ENCODE measurements at places on chromosomes 6 and 20.

DNA sequence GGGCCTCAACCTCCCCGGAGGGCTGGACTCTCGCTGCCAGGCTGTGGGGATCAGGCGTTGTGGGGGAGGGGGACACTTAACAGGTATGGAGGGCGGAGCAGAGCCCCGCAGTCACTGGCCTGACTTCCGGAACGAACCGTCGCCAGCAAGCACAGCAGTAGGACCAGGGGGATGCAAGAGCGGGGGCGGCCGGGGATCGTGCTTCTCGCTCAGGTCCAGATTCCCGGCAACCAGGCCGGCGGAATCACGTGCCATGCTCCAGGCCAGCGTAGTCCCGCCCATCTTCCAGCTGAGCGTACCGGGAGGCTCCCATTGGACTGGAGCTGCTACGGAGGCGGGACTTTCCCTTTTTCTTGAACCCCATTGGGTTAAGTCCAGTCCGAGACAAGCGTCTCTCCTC is 10.0 kb upstream of the POU5F1 start:
- DNase-seq: no peak

DNA sequence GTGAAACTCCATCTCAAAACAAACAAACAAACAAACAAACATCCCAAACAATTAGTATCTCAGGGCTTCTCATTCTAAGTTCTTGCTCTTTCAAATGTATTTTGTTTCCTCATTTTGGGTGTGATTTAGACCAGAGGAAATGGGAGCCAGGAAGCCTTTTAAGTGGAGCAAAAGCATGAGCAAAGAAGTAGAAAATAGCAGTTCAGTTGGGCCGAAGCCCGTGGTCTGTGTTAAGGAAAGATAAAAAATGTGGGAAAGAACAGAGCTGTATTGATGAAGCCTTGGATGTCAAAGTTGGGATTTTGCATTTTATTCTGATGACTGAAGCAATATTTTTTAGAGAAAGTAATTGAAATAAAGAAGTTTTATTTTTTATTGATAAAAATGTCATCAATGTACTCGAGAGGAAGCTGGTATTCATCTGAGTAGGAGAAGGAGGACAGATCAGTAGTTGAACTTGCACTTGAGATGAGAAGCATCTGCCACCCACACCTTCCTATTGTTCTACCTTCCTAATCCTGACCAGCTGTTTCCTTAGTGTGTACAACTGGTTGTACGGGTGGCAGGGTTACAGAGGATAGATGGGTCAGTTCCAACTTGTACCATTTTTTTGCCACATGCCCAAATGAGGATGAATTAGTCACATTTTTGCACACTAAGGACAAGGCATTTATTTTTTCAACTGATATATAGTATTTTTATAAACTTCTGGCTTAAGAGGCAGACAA is 56.1 kb downstream of the KIAA0408 start:
- peak; percentile 32 for DNase-seq

GRCh38 chr6:41724586-41725501 is 10.6 kb downstream of the TFEB start:
- no peak for DNase-seq

DNA sequence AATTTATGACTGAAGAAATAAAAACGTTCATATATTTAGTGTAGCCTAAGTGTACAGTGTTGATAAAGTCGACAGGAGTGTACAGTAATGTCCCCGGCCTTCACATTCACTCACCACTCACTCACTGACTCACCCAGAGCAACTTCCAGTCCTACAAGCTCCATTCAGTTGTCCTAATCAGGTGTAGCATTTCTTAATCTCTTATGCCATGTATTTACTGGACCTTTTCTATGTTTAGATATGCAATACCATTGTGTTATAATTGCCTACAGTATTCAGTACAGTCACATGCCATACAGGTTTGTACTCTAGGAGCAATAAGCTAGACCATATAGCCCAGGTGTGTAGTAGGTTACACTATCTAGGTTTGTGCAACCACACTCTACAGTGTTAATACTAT is 610.2 kb upstream of the NOX3 start:
- no peak for DNase-seq

GRCh38 chr20:34001378-34001777 is 7.7 kb downstream of the RALY start:
- DNase-seq: no peak

GRCh38 chr6:158422629-158423238 is 110.5 kb downstream of the TULP4 start:
- DNase-seq: no peak

DNA sequence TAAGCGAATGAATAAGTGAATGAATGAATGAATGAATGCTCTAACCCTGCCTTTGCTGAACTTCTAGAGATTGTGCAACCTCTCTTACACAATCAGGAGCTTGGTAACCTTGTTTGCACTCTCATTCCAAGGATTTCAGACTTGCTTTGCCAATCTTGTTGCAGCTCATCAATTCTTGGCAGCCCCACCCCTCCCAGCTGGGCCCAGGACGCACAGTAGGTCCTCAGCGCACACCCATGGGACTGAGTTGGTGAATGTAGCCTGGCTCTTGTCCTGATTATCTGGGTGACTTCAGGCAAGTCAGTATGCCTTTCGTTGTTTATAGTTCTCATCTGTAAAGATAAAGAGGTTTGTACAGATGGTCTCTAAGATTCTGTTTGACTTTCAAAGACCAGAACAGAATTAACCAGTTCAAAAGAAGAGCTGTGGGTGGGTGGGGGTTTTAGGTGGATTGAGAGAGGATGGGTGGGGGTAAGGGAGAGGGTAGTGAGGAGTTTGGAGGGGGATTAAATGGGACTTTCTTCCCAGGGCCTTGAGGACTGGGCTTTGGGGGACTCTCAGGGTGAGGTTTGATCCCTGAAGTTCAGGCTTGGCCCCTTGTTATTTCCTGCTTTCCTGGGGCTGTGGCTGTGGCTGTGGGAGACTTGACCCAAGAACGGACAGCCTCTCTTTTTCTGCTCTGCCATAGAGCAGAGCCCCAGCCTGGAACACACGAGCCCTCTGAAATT is 33.2 kb downstream of the VEGFA start:
- DNase-seq: no peak

- no peak for DNase-seq
These were observed 92.9 kb downstream of the SHLD1 start for GRCh38 chr20:5843054-5843592.

DNA sequence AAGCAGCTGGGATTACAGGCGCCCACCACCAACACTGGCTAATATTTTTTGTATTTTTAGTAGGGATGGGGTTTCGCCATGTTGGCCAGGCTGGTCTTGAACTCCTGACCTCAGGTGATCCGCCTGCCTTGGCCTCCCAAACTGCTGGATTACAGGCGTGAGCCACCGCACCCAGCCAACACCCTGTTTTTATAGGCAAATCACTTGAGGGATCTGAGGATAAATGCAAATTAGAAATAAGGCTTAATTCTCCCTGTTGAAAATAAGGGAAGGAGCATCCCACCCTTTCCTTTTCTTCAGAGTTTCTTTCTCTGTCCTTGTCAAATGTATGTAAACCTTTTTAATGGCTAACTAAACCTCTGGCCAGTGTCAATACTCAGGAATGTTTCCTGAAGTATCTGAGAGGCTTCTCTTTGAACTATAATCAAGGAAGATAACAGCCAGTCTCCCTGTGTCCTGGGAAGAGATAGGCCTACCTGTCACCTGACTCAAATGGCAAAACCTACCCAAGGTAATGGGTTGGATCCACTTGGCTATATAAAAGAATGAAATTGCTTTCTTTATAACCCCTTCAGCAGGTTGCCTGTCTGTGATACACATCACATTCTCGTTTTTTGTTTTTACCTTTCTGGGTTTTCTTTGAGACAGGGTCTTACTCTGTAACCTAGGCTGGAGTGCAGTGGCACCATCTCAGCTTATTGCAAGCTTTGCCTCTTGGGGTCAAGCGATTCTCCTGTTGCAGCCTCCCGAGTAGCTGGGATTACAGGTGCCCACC is 64.5 kb upstream of the TNFAIP3 start:
- no peak for DNase-seq

All from NCI-H510A (cell line).